ENCODE measurements at places on chromosomes 13 and 19.

GRCh38 chr13:100594731-100595130 lies 6.1 kb upstream of the GGACT start:
- no peak for DNase-seq

DNA sequence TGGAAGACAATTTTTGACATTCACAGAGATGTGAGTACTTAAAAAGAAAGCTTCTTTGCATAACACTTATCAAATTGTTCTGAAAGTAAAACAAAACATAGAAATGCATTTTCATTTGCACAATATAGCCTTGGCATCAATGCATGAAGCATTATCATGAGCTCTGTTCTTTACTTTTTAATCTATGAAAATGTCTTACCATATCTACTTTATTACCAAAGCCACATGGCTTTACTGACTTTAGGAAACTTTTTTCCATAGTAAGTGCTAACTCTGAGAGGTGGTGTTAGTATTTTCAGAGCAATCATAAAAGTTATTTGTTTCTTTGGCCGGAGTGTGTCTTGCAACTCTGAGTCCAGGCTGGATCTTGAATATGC lies 10.5 kb downstream of the TNFRSF19 start:
- no peak for DNase-seq

DNA sequence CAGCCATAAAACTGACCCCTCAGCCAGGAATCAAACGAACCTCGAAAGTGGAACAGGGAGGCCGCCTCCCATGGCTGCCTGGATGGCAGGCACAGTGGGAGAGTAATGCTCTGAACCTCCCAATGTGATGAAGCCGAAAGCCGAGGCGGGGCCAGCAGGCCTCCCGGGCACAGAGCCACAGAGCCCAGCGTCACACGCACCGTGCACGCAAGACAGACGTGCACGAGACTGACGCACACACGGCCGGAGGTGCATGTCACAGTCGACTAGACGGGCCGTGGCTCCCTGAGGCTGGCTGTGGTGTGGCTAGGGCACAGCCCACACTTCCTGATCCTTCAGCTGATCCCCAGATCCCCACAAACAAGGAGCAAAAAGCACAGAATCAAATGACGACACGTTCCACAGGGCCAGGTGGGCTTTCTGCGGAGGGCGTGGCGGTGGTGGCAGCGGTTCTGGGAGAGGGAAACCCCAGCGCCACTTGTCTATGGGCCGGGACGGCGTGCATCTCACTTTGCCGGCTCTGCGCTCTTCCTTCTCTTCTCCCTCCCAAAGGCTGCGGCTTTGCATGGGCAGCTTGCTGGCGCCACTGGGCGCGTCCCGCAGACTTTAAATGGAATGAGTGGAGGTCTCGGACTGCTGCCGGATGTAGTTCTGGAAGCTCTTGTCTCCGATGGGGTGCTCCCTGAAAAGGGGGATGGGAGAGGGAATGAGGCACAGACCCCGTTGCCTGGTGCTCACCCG lies 5.0 kb upstream of the C13orf46 start:
- DNase-seq = no peak

DNA sequence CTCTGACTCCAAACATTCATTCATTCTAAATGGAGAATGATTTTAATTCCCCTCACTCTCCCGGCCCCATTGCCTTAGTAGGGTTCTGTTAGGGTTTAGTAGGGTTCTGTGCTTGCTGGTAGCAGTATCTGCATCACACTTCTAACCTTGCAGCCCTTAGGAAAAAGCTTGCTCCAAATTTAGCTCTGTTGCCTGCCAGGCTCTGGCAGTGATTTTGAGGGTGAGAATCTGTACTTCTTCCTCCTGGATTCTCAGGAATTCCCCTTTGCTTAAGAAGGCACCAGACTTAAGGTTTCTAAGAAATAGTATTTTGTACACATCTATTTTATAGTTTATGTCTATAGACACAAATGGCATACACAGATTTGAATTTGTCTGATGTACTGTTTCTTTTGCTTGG lies 14.7 kb downstream of the B3GLCT start:
- no peak for DNase-seq

GRCh38 chr13:97124915-97125809 lies 97.0 kb upstream of the MBNL2 start:
- DNase-seq = no peak

GRCh38 chr19:10508707-10509106 lies 5.6 kb upstream of the KEAP1 start:
- no peak for DNase-seq

DNA sequence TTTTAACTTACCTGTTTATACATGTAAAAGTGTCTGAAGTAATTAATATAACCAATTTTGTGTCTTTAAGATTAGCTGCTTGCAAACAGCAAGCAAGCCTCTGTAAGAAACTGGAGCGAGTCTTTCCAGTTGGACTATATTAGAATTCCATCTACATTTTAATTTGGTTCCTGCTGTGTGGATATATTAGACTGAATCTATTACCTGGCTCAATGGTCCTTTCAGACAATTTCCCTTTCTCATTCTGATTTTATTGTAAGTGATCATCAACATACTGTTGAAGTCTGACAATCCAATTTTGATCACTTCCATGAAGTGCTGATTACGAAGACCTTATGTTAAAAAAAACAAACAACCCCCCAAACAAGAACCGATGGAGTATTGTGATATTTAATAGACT lies 72.3 kb downstream of the GPC5 start:
- DNase-seq = no peak

DNA sequence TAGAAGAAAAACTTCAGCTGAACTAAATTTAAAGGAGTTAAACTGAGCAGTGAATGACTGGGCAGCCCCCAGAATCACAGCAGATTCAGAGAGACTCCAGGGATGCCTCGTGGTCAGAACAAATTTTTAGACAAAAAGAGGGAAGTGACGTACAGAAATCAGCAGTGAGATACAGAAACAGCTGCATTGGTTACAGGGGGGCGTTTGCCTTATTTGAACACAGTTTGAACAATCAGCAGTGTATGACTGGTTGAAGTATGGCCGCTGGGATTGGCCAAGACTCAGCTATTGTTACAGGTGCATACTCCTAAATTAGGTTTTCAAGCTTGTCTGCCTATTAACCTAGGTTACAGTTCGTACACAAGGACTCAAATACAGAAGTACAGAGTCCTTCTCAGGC lies 2.2 kb upstream of the SPRYD7 start:
- no peak for DNase-seq

DNA sequence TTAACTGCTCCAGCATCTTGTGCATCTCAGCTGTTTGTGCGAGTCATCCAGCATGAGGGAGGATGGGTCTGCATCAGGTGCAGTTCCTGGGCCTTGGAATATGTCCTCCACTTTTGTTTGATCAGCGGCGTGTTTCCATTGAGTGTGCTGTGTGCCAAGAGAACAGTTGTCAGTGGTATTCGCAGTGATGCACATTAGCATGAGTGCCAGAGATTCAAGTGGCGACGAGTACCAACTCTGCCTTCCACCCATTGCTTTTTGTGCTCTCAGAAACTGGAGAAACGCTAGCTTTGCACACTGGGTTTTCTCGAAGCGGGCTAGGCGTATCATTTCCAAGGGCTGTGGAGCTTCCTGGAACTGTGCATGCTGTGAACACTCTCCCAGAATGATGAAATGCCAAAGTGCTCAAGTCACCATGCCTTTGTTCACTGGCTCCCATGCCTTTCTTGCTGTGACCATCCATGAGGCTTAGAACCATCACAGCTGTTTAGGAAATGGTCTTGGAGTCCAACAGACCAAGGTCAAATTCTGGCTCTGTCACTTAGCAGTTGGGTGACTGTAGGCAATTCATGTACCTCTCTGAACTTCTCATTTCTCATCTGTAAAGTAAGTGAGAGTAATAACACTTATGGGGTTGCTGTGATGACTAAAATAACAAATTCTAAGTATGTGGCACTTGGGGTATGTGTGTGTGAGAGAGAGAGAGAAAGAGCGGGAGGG lies 18.4 kb downstream of the LRCH1 start:
- DNase-seq = no peak

DNA sequence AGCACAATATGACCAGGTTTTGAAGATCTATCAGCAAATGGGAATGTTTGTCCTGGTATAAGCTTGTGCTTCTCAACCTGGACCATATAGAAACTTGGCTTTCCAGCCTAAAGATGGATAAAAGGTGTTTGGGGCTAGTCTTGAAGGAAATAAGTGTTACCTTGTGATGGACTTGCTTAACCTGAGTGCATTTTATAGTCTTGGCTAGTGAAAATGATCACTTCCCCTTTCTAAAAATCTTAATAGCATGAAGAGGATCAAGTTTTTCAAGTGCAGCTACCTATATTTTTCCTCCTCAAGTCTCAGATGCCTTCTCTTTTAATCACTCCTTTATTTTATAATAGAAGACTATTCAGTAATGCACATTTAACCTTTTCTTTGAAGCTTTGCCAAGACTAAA lies 919.8 kb upstream of the SLITRK1 start:
- no peak for DNase-seq

- DNase-seq = no peak
These were observed 54.8 kb downstream of the COG3 start for GRCh38 chr13:45519493-45519892.

DNA sequence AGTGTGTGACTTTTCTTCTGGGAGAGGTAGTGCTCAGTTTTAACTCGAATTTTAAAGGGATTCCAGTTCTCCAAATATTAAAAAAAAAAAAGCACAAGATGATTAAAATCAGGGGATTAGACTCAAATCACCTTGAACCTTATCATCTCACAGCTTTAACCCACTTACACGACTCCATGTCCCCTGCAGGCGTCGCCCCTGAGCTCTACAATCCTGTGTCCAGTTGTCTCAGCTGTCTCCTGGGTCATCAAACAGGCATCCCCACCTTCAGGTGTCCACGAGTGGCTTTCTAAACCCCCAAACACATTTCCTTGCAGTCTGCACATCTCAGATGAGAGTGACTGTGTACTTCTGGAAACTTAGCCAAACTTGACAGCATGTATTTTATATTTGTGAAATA lies 14.1 kb downstream of the ZNF808 start:
- no peak for DNase-seq

Measured in T-helper 17 cell (primary cell).